ENCODE measurements at places on chromosomes 2 and 18.

DNA sequence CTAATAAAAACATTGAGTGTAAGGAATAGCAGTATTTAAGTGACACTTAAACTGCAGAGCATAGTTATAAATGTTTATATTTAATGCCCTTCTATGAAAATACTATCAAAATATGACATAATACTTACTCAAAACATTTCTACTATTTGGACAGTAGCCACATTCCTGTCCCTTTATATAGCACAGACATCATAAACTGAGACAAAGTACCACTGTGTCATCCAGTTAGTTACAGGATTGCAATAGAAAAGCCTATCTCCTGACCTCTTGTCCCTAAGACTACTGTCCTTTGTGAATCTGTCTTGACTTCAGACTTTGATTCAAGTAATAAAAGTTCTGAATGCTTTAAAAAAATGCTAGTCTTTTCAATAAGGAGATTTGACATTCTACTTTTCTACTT lies 1528.5 kb upstream of the NXPH2 start:
- no peak for DNase-seq

- no peak for DNase-seq
These were observed 737.6 kb upstream of the TMEFF2 start for GRCh38 chr2:192932376-192932775.

DNA sequence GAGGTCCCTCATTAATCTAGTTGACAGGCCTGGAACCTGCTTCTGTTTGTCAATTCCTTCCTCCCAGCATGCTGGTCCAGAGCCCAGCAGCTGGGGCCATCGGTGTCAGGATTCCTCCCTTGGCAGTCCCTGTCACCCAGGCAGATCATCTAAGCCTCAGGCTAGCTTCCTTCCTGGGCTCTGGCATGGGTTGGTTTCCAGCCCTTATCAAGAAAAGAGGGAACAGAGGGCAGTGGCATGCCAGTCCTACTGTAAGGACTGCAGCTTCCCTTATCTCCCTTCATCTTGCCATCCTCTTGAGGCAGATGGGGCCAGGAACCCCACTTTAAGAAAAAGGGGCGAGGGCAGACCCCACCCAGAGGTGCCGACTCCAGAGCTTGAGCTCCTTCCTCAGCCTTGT lies 10.9 kb upstream of the KCNK3 start:
- DNase-seq, result no peak

GRCh38 chr2:205324355-205324754 lies 357.9 kb upstream of the NRP2 start:
- DNase-seq, result no peak

DNA sequence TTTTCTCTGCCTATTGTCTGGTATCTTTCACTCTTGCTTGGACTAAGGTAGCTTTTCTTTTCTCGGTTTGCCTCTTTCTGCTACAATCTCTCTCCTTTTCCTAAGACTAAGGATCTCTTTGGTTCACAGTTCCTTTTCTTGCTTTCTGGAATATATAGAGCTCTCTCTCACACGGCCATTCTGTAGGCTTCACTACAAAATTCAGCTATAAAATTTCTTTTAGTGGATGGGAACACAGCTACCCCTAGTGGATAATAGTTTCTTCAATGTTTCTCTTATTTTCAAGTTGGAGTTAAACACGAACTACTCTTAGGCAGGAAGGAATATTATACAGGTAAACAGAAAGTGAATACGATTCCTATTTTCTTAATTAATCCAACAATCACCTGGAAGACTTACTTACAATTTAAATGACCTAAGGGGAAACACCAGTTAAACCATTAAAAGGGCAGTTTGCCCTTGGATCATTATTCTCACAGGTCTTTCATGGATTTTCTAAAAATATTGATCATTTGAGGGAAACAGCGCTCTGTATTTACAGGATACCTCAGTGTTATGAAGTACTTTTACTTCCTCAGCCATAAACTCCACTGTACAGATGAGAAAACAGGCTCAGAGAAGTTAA lies 140.5 kb downstream of the LRP2 start:
- no peak for DNase-seq

- DNase-seq, result no peak
These were observed 242.3 kb upstream of the NOL4 start for GRCh38 chr18:34467058-34467457.

DNA sequence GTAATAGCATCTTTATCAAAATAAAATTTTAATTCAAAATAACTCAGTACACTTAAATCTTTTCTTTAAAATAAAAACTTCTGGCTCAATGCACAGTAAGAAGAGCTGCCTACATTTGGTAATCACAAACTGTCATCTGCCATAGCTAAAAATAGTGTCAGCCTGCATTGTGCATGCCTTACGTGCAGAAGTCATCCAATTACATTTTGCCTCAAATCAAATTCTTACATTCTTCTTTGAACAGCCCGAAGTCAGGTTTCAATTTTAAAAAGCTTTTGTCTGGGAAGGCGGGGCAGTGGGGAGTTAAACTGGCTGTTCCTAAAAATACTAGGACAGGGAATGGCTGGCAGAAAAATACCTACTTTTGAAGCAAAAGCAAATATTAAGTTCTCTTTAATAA lies 51.1 kb downstream of the RTN4 start:
- DNase-seq, result no peak

- DNase-seq, result no peak
These were observed 234.3 kb downstream of the ALK start for GRCh38 chr2:29687121-29687520.

GRCh38 chr2:217045700-217046475 lies 186.0 kb upstream of the TNP1 start:
- DNase-seq, result no peak

DNA sequence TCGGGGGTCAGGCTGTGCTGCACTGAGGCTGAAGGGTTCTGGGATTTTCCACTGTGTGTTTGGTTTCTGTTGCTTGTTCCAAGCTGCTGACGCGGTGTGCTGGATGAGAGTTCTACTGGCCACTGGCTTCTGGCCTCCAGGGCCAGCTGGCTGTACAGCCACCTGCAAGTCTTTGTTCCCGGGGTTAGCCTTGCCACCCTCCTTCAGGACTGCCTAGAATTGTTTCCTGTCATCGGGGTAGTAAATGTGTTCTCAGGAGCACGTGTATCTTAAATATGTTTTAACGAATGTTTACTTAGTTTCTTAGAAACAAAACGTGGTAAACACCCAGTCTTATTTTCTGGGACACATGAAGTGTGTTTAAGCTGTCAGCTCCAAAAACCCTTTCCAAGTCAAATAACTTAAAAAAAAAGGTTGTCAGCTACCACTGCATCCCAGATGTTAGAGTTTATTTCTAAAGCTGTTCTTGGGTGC lies 231.2 kb downstream of the AGAP1 start:
- DNase-seq, result no peak

- DNase-seq, result no peak
These were observed 98.6 kb downstream of the CALCRL start for GRCh38 chr2:187349326-187349944.

GRCh38 chr18:34821669-34822210 lies 111.6 kb downstream of the DTNA start:
- no peak for DNase-seq

DNA sequence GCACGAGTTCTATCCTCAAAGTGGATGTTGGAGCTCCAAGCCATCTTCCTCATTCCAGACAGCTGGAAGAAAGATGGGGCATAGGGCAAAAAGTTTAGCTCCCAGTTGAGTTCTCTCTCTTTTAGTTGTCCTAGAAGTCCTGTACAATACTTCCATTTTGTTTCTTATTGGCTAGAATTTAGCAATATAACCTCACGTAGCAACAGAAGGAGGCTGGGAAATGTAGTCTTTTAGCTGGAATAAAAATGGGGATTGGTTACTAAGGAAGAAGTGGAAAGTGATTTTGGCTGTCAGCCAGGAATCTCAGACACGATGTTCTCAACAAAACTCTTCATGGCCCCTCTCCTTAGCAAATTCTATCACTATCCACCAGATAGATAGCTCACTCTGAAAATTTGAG lies 79.9 kb downstream of the PLCL1 start:
- no peak for DNase-seq

GRCh38 chr2:135926605-135927004 lies 50.4 kb upstream of the MCM6 start:
- DNase-seq, result no peak

DNA sequence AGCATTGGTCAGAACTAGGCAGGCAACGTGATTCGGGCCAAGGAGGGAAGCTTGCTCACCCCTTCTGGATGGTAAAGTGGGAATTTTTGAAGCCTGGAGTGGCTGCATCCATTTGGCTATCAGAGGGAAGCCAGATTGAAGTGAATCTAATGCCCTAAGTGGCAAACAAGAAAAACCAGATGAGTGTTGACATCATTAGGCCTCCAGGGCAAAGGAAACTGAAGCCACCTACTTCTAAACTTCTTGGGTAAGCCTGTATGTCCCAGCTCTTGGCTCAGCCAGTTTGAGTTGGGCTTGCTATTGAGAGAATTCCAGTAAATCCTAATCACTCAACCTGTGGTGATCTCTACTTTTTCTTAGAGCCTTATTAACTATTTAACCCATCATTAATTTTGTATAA lies 20.9 kb downstream of the SOX11 start:
- no peak for DNase-seq

DNA sequence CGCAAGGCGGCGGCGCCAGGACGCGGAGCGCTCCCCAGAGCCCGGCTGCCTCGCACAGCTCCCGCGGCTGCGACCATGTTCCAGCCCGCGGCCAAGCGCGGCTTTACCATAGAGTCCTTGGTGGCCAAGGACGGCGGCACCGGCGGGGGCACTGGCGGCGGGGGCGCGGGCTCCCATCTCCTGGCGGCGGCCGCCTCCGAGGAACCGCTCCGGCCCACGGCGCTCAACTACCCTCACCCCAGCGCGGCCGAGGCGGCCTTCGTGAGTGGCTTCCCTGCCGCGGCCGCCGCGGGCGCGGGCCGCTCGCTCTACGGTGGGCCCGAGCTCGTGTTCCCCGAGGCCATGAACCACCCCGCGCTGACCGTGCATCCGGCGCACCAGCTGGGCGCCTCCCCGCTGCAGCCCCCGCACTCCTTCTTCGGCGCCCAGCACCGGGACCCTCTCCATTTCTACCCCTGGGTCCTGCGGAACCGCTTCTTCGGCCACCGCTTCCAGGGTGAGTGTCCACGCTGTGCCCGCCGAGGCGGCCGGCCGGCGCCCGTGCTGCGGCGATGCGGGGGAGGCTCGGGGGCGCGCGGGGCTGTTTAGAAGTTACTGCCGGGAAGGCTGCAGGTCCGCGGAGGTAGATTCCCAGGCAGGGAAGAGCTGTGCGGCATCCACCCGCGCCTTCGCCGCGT lies 696 bp downstream of the EMX1 start:
- peak; percentile 34 for DNase-seq

- no peak for DNase-seq
These were observed 190.4 kb downstream of the PMAIP1 start for GRCh38 chr18:60090170-60090569.

- DNase-seq, result no peak
These were observed 36.2 kb downstream of the LCT start for GRCh38 chr2:135800513-135801460.

GRCh38 chr2:61045999-61046398 lies 19.7 kb upstream of the SANBR start:
- DNase-seq, result no peak

DNA sequence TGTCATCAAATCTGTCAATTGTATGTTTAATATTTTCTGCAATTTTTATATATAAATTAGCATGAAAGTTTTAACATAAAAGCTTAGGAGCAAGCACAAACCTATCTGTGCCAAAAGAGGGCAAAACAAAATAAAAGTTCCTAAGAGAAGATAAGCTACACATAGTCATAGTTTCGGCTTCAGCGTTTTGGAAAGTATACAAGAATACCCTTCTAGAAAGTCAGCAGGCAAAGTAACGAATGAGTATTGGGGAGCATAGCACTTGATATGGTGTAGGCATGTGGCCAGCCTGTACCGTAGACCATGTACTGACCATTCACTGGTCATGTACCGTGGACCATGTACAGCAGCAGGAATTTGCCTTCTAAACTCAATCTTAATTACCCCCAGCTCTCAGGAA lies 156.1 kb downstream of the TMEM247 start:
- no peak for DNase-seq

DNA sequence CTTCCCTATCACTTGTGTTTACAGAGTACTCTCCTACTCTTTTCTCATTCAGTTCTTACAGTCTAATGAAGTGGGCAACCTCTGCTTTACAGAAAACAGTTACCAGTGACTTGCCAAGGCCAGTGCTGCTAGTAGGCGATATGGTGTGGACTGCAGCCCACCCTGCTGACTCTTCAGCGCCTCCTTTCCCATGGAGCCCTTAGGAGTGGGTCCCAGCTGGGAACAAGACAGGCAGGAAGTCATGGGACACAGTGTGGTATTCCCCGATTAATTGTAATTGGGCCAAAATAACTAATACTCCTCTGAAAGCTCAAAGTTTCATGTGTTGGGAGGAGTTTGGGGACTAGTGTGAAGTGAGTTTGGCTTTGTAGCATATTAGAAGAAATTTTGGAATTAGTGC lies 120.1 kb upstream of the EML6 start:
- DNase-seq, result no peak

GRCh38 chr2:152477347-152478092 lies 142.5 kb downstream of the FMNL2 start:
- no peak for DNase-seq

DNA sequence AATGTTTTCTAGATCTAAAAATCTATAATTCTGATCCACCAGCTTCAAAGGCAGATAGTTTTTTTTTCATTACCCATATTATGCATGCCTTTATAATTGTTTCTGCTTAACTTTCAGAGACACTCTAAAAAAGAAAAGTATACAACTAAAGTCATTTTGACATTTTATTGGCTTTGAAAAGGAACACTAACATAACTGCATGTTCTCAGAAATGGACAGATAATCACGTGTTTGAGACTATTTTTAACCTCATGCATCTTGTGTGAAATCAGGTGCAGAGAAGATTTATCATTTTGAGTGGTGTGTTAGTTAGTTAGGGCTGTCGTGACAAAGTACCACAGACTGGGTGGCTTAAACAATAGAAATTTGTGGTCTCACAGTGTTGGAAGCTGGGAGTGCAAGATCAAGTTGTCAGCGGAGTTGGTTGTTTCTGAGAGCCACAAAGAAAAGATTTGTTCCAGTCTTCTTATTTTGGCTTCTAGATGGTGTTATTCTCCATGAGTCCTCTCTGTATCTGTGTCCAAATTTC lies 841.4 kb upstream of the LRATD1 start:
- DNase-seq, result no peak

GRCh38 chr2:37527361-37527760 lies 144.1 kb downstream of the CDC42EP3 start:
- no peak for DNase-seq

DNA sequence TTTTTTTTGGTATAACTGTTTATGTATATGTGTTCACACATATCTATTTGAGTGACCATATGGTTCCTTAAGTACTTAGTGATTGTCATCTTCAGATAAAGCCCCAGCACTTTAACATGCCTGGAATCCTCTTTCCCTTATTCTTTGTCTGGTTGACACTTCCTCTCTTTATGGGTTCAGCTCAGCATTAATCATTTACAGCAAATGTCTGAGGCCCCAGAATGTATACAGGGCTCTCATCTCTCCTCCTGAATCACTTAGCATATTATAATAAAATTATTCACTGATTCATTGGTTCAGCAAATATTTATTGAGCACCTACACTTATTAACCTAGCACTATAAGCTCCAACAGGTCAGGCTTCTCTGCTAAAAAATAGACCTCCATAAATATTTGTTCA lies 43.5 kb upstream of the CD28 start:
- DNase-seq, result no peak

- no peak for DNase-seq
These were observed 477.5 kb upstream of the MYT1L start for GRCh38 chr2:2808551-2809058.
